ENCODE measurements at places on chromosomes 12 and 14.

DNA sequence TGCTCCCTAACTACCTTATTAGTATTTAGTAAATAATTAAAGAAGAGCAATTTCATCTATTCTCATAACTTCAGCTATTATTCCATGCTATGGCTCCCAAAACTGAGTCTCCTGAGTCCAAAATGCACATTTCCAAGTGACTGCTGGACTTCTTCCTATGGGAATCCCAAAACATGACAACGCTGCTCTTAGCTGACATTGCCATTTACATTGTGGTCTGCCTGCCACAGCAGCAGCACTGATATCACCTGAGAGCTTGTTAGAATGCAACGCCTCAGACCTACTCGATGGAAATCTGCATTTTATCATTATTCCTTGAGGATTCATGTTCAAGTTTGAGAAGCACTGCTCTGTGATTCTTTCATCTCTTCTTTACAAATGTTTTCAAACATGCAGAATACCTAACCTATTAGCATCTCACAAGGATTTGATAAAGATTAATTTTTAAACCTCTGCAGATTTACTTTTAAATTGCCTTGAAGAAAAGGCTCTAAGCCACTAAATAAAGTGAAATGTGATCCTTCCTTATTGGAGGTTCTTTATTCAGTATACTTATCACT, 77.7 kb downstream of the SEC23A start:
- DNase-seq = no peak

GRCh38 chr14:21807975-21808374, 134.4 kb upstream of the OR4E1 start:
- DNase-seq = no peak

- DNase-seq = no peak
Observed at GRCh38 chr12:120474616-120474960, 5.0 kb upstream of the SRSF9 start.

DNA sequence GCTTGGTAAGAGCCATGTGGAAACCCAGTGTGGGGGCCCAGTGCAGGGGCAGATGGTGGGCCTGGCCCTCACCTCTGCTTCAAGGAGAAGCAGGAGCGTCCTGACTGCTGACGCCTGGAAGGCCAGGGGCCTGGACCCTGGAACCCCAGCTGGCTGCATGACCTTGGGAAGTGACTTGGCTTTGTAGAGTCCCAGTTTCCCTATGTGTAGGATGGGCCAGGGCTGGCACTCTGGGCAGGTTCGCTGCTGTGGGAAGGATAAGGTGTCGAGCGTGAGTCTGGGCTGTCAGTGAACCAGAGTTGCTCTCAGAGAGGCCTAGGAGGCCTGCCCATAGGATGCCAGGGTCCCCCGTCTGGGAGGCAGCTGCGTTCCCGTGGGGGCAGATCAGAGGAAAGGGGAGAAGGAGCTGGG, 43.2 kb downstream of the TRAFD1 start:
- no peak for DNase-seq

DNA sequence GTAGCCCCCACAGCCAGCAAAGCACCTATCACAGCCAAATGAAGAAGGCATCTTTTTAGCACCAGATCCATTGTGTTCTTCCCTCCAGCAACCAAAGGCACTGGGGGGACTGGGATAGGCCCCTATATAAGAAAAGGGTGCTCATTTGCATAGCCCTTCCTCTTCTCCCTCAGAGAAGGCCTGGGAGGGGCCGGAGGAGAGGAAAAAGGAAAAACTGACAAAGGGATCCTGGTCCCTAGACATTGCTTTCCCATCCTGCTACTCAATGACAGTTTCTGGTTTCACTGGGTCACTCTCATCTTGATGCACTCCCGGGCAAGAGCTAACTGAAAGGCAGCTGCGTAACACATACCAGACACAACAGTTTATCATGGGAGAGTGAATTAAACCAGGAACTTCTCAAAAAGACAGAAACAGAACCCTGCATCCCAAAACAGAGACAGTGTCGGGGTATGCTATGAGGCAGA, at the start of gene PMEL:
TSS of gene PMEL (minus strand) at position 102 of the 467 bp plus-strand sequence. CDS start at position 71, 31 bp downstream.
- no peak for DNase-seq

DNA sequence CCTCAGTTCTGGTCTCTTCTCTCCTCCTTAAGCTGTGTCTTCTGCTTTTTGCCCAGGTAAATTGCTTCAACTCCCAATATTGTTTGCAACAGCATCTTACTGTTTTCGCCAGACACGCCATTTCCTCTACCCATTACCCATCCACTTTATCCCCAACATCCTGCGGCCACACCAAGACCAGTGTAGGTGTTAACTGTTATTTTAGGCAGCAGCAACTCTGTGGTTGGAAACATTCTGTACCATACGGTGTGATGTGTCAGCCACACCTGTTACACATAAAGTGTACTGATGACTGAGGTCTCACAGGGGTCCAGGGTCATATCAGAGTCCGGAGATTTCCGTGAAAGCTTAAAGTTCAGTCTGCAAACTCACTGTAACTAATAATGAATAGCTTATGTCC, 21.8 kb upstream of the KLRD1 start:
- no peak for DNase-seq

GRCh38 chr14:26775765-26776563, 178.1 kb upstream of the NOVA1 start:
- no peak for DNase-seq

All from CD4-positive, alpha-beta T cell treated with Interleukin-6 at 100 ng/mL for 8 hours (primary cell).